AG08396 (cell line): ENCODE measurements at places on chromosomes 3 and 15.
A peak's percentile ranks its signal among the peaks of the same experiment; 100 is the strongest.

- DNase-seq, result no peak
These were observed 5.5 kb downstream of the CSRNP1 start for GRCh38 chr3:39147711-39148434.

GRCh38 chr15:62545467-62546227 is 380.6 kb upstream of the C2CD4B start:
- peak; percentile 36 for DNase-seq

GRCh38 chr3:50586763-50587070 is 17.4 kb downstream of the HEMK1 start:
- no peak for DNase-seq

DNA sequence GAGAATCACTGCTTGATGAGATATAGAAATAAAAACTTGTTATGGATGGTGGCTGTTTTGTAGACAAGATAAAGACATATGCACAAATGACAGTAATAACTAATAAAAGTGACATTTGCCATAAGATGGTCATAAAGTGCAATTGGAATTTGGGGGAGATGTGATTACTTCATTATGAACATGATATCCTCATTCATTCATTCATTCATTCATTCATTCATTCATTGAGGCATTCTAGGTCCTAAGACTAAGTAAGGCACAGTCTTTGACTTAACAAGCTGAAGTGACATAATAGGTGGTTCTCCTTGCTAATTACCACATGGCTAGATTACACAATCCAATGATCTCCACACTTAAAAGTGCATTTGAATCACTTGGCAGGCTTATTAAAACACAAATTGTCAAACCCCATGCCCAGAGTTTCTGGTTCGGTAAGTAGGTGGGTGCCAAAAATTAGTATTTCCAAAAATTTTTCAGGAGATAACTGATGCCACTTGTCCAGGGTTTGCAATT is 18.9 kb downstream of the RAP2B start:
- no peak for DNase-seq

DNA sequence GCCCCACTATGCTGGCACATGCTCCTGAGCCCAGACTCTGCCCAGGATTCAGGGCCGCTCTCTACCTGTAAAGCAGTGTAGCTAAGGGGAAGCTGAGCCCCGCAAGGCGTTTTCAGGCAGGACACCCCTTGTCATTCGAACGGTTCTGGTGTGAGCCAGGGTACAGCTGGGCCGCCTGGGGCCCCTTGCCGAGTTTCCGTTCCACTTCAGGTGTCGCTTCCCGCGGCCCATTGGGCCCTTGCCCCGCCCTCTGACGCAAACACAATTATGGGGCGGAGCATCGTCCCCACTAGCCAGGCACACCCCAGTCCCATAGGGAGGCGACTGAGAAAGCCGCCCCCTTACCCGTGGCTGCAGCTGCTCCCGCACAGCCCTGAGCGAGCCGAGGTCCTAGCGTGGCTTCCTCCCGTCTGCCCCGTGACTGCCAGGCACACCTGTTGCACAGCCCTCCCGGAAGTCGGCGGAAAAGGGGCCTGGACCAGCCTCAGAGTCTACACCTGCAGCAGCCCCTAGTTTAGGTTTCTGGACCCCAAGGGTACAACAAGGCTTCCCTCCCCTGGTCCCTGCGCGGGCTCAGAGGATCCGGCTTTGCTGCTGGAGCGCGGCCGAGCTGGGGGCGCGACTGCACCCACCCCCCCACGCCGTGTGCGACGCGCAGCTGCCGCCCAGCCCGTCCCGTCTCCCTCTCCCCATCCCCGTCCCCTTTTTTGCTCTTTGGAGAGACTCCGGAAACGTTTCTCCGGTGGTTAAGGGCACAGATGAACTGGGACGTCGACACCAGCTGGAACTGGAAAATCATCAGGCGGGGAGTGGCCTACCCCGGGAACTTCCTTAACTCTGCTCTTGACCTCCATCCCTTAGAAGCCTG is at the start of gene PLSCR2:
Gene PLSCR2 (minus strand): TSS at position 412 of the 868 bp plus-strand sequence. CDS start 9,657 bp downstream, outside the sequence.
- peak; percentile 24 for DNase-seq

DNA sequence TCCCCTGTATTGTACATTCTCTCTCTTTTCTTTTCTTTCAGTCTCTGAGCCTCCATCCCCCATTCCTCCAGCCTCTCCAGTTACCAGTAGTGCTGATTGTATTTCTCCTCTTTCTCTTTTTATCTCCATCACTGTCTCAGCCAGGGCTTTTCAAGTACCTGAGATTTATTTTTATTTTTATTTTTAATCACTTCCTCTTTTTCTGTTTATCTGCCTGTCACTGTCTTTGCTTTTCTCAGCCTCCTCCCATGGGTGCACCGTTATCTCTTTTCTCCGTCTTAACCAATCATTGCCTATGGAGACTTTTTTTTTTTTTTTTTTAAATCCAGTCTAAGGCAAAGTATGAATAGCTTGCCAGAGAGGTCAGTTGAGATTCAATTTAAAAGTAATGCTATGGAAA is 359.3 kb downstream of the GAP43 start:
- DNase-seq, result no peak

- no peak for DNase-seq
These were observed 317.5 kb upstream of the THRB start for GRCh38 chr3:24812116-24812515.

DNA sequence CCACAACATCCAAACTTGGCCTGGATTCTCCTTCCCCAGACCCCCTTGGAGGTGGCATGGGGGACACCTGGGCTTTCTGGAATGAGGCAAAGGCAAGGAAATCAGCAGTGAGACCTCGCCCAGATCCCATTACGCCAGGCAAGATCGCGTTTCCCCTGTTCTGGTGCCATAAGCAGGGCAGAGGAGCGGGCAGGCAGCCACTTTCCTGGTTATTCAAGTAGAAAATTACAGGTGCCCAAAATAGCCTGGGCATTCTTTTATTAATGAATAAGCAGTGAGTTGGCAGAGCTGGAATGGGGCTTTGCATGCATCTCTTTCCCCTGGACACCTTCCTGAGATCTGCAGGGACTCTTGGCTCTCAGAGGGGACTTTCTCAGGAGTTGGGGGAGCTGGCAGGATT is 31.5 kb upstream of the FAM107A start:
- no peak for DNase-seq

- DNase-seq, result no peak
These were observed 20.5 kb upstream of the APEH start for GRCh38 chr3:49653621-49654020.

DNA sequence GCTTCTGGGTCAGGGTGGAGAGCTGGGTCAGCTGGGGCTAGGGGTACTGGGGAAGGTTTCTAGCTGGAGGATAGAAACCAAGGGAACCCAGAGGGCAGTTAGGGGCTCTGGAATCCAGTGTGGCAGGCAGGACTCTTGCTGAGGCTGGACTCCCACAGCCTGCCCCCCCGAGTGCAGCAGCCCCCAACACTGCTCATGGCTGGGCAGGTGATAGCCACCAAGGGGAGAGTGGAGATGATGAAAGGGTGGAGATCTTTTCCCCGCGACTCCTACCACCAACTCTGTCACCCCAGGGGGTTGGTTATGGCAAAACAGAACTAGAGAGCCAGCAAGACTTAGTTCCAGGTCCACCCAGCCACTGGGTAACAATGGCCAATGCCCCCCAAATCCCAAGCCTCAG is 16.9 kb upstream of the LINGO1 start:
- DNase-seq, result no peak

DNA sequence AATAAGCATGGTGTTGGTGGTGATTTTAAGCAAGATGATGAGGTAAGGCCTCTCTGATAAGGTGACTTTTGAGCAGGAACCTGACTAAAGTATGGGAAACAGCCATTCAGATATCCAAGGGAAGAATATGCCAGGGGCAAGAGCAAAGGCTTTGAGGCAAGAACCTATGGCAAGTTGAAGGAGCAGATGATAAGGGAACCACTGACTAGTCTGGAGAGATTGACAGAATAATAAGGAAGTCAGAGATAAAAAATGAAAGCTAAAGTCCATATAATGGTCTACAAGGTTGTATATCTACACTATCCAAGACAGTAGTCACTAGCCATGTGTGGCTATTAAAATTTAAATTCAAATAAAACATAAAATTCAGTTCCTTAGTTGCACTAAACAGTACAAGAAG is 2.5 kb upstream of the C3orf38 start:
- no peak for DNase-seq

DNA sequence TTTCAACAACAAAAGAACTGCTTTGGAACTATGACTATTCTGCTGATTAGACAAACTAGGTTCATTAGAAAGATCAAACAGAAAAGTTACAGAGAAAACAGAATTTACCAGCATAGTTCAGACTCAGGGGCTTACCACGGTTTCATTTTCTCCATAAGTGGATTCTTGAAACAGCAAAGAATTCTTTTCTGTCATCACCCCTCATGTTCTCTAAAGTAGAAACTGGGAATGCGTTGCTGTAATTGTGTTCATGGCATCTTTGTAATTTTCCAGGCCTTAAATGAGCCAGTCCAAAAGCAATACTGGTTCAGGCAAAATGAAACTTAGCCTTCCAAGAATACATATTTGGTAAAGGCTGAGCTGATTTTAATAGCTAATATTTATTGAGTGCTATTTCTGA is 287.8 kb downstream of the CHL1 start:
- DNase-seq, result no peak

DNA sequence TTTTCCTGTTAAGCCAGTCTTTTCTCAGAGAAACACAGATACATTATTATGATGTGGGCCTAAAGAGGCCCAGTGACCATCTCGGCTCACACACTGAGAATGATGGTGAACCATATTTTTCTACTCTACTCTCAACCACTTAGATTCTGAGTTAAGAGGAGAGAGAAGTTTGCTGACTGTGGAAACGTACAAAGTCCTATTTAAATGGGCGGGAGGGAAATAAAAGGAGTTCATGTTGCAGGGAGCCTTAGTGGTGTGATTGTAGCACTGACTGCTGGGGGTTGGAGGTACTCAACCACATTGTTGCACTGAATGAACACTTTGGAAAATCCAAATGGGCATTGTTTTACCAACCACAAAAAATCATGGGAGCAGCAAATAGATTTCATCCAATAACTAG is 51.0 kb downstream of the ATP8B4 start:
- no peak for DNase-seq

DNA sequence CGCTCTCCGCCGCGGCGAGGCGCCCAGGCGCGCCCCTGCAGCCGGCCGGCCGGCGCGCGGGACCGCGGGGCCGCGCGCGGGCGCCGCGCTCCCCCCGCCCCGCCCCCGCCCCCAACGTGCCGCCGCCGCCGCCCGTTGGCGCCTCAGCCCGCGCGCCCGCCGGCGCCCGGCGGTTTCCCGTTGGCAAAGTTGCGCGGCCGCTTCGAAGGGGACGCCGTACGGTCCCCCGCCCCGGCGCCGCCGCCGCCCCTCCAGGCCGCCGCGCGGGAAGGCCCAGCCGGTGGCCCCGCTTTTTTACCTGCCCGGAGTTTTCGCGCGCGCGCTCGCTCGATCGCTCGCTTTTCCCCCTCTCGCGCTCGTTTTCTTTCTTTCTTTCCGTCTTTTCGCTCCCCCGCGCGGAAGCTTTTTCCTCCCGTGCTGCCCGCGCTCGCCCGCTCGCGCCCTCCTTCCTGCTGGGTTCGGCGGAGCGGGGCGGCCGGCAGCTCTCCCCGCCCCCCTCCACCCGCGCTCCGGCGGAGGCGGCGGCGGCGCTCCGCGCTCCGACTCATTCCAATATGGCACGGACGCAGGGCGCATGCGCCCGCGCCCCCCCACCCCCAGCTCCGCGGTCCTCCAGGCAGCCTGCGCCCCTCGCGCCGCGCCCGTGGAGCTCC is at the start of gene SFMBT1:
Gene SFMBT1 (minus strand): TSS at position 556 of the 653 bp plus-strand sequence. CDS start 76,945 bp downstream, outside the sequence.
- peak; percentile 96 for DNase-seq

DNA sequence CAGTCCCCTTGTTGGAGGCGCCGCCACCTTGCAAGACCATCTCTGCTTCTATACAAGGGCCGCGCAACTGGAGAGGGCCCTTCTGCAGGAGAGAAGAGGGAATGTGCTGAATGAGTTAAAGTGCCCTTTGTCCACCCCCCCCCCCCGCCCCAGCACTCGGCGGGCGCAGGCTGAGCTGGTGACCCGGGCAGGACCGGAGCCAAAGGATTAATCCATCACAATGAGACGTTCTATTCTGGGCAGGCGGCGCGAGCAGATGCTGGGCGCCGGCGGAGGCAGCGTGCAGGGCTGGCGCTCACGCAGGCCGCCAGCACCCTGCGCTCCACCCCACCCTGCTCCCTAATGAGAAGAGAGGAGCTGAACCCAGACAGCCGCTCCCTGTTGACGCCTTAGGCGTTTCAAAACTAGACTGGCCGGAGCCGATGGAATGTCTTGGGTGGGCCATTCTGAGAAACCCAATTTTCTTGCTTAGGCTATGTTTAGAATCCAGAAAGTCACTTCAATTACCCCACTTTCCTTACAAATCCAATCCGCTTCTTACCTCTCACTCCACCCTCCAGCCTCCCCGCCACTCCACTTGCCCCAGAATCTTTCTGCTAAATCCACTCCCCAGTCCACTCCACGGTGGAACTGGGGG is 32.9 kb downstream of the GJD2 start:
- DNase-seq, result peak; percentile 50

DNA sequence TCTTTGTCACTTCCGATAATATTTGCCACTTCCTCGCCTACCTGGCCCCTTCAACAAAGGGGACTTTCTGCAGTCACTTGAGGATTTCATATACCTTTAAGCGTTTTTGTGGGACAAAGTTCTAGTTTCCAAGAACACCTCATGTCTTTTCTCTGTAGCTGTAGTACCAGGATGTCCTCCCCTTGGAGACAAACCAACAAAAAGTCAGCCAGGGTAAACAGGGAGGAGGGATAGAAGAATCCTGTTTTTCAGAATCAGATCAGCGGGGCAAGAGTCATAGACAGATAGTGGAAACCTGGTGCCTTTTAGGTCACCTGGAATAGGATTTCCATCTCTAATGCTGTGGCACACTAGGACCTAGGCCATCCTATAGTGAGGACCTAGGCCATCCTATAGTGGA is 4.5 kb downstream of the LRRC3B start:
- DNase-seq, result no peak

- no peak for DNase-seq
These were observed 28.2 kb upstream of the GOLGA6C start for GRCh38 chr15:75230016-75230343.

GRCh38 chr3:37024820-37025405 is 31.6 kb downstream of the MLH1 start:
- DNase-seq, result no peak

DNA sequence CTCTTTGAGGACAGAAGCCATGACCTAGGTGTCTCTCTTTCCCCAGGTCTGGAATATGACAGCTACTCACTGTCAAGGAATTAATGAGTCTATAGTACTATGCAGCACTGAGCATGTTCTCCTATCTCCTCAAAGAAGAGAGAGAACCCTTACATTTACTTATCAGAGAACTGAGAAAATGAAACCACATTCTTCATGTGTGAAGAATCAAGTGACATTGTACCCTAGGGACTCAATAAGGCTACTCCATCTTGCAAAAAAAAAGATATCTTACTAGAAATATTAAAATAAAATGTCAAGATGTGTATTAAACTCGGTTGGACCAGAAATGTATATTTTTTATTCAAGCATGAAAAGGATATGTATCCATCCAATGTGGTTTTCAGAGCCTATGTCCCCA is 133.2 kb upstream of the COL8A1 start:
- no peak for DNase-seq

- DNase-seq, result peak; percentile 6
These were observed 400.6 kb downstream of the ZBTB20 start for GRCh38 chr3:114746502-114746901.

GRCh38 chr3:84245789-84246188 is 713.0 kb upstream of the CADM2 start:
- no peak for DNase-seq
